ENCODE measurements at places on chromosomes 3 and 15. TPM values are rescaled to one million over a fixed set of nuclear protein-coding genes. Genes with fewer than 3 reads are reported as not detected.

PPP1R14D gene
- not detected for total RNA-seq

LMCD1 gene
- 70.2 TPM for total RNA-seq

ZNF80 gene
- not detected for total RNA-seq

CFAP91 gene
- total RNA-seq: 2.2 TPM

ZCWPW2 gene
- total RNA-seq: 0.58 TPM

FBXO40 gene
- total RNA-seq: not detected

NT5DC2 gene
- 229 TPM for total RNA-seq

PEX5L gene
- total RNA-seq: not detected

CFAP44 gene
- total RNA-seq: 2.1 TPM

CLRN1 gene
- total RNA-seq: not detected

VILL gene
- total RNA-seq: 6.1 TPM

THBS1 gene
- 168 TPM for total RNA-seq

MYH15 gene
- 0.22 TPM for total RNA-seq

CATSPER2 gene
- total RNA-seq: 0.17 TPM

MTHFS gene
- total RNA-seq: 12.5 TPM

TMOD3 gene
- 42.2 TPM for total RNA-seq

RYR3 gene
- 0.75 TPM for total RNA-seq

BUB1B gene
- total RNA-seq: 59.8 TPM

GRCh38 chr3:182937293-182938051 is 42.9 kb downstream of the DCUN1D1 start:
- DNase-seq: no peak

DNA sequence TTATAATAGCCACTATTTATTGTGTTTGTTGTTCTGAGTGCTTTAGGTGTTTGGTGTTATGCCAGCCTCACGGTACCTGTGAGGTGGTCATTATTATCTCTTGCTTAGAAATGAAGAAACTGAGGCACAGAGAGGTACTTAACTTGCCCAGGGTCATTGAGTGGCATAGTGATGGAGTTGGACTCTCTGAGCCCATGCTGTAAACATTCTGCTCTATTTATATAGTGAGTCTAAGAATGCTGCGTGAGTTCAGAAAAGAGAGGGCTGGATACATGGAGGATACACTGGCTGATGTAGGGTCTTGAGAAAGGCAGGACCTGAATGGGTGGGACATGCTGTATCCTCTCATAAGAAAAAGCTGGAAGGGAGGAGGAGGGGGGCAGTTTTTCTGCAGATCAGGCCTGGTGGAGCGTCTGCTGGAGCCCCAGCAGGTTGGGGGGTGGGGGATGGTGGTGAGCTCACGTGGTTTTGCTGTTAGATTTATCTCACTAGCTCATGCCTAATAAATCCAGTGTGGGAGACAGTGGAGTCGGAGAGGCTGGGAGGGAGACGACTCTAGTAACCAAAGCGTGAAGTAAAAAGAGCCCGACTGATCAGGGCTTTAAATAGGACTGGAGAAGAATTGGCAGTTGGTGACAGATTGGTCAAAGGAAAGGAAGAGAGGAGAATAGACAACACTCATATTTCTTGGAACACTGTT is 16.0 kb downstream of the MED12L start:
- DNase-seq: no peak

GRCh38 chr3:54665016-54665600 is 262.8 kb downstream of the LRTM1 start:
- DNase-seq: no peak

DNA sequence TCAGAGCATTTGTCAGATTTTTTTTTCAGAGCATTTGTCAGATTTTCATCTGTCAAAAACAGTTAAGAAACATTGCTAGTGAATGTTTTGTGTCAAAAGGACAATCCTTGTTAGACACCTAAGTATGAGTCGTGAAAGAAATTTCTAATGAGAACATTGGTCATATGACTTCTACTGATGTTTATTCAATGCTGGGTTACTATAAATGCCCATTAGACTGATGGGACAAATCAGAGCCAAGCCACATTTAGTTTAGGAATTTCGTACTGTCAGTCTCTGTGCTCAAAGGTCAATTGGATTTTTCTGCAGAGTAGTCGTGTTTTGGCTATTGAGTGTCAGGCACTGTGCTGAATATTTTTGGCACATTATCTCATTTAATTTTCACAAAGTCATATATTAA is 31.6 kb downstream of the TSC22D2 start:
- DNase-seq: no peak

DNA sequence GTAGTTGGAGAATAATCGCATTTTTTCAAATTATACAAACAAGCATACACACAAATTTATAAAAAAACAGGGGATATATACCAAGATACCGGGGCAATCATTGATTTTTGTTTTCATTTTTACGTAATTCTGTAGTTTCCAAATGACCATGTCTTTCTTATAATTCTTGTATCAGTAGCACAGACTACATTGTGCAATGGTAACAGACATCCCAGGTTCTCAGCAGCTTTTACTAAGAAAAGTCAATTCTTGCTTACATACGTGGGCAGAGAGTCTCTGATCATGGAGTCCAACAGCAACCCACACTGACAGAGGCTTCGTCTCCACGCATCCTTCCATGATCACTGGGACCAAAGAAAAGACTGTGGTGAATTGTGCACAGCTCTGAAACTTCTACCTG is 441.3 kb downstream of the TBL1XR1 start:
- no peak for DNase-seq

DNA sequence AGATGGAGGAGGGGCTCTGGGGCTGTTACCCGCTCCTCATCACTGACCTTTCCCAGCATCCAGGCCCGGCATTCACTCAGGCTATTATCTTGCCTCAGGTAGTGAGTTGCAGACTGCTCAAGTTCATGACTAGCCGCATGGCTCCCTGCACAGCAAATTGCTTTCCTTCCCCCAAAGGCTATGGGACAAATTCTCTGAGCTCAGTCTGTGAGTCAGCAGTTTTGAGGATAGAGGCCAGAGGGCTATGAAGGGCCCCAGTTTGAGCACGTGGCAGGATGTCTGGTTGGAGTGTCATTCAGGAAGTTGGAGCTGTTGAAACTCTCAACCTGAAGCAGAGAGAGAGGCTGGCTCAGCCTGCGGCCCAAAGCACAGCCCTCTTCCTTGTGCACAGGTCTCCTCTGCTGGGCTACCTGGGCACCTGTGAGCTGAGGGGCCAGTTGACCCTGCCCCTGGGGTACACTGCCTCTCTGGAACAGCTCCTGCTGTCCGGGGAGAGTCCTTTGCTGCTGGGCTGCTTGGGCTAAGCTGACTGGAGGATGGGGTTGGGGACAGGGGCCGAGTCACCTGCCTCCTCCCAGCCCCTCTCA is 7.9 kb downstream of the FAH start:
- peak; percentile 91 for DNase-seq

DNA sequence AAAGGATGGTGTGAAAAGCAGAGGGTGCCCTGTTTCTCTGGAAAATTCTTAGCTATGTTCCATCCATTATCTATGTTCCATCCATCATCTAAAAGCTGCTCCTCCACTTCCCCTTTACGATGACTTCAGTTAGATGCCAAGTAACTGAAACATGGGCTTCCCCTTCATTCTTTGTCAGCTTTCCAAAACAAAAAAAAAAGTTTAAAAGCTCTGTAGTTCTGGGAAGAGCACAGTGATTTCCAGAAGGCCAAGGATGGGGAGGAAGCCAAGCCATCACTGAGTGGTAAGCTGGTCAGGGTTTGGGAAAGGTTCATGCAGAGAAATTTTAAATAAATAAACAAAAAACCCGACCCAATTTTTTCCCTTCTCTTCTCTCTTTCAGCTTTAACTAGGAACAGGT is 111.5 kb downstream of the CFAP44 start:
- no peak for DNase-seq

- no peak for DNase-seq
Measured at GRCh38 chr3:64623125-64623524, 64.7 kb downstream of the ADAMTS9 start.

DNA sequence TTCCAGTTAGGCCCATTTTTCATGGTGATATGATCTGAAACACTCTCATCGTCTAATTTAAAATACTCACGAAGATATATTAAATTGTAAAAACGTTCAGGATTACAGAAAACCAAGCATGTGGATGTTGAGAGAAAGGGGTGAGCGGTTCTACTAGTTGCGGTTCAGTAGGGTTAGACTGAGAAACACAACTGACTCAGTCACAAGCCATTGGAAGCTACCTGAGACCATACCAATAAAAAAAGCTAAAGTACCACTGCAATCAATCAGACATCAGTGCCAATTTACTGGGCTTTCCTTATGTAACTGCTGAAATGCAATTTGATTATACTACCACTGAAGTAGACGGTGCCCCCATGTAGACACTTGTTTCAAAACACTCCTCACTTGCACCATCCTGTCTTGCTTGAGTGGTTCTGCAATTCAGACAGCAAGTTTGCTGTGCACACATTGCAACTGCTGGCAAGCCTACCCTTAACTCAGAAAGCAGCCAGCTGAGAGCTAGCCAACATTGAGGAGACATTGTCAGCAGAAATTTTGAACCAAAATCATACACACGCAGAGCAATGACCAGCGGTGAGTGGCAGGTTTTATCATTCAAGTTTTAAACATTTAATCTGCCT is 368.7 kb upstream of the ARHGEF26 start:
- peak; percentile 43 for DNase-seq

DNA sequence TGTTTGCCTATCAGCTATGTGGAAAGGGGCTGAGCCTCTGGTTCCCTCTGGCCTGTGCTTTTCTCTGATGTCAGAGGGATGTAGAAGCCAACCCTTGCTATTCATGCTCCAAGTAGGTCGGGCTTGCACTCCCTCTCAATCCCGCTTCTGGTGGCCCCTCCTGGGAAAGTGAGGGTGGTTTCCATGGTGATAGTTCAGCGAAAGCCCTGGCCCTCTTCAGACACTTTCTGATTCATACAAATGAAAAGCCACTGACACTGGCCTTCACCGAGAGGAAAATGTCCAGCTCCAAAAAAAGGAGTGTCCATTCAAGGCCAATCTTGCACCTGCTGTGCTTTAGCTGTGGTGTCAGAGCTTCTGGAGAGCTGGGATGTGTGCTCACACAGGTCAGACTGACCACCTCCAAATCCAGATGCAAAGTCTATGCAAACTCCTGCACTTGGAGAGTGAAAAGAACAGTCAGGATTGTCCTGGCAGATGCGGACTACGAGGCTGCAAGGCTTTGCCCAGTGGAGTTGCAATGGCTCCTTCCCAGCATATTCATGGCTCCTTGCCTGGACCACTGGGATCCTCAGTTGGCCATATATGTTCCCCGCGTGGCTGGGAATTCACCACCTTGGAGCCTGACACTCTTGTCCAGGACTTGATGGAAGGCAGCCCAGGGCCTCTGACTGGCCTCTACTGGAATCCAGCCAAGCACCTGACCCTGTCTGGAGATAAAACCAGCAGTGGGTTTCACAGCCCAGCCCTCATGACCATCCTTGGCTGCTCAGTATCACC is 96.6 kb downstream of the CEMIP start:
- DNase-seq: no peak

GRCh38 chr3:105905328-105905727 is 36.5 kb upstream of the CBLB start:
- no peak for DNase-seq

- DNase-seq: peak; percentile 52
Measured at GRCh38 chr3:61664105-61664482, 102.7 kb downstream of the PTPRG start.

GRCh38 chr3:54969652-54970051 is 41.8 kb upstream of the LRTM1 start:
- DNase-seq: no peak

- no peak for DNase-seq
Measured at GRCh38 chr15:70892912-70893560, 410 bp downstream of the LRRC49 start.

All from epithelial cell of proximal tubule (primary cell).